ENCODE measurements at places on chromosomes 5 and 9.
A peak's percentile ranks its signal among the peaks of the same experiment; 100 is the strongest.

DNA sequence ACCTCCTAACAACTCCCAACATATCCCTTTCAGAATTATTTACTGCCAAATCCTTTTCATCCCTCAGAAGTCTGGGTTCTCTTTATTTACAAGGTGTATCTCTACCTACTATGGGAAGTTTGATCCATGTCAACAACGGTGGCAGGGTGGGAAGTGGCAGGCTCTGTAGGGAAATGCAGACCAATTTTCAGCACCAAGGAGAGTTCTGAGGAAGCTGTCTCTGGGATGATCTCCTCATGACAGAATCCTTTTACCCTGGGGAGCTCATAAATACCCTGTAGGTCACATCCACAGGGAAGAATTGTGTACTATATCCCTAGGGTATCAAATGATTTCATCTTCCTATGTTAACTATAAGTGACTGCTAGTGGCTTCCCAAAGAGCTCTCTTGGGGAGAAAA, 107.8 kb upstream of the NEK6 start:
- DNase-seq = peak; percentile 32

- DNase-seq = no peak
Measured at GRCh38 chr5:129899454-129899853, 4.8 kb upstream of the CHSY3 start.

- DNase-seq = no peak
Measured at GRCh38 chr5:156354571-156354970, 27.6 kb downstream of the SGCD start.

- no peak for DNase-seq
Measured at GRCh38 chr5:151347369-151347768, at the start of gene SLC36A2. Gene SLC36A2 (minus strand): TSS chr5:151347559. CDS start chr5:151347460, 99 bp downstream.

GRCh38 chr5:2140501-2141175, 257.9 kb upstream of the IRX4 start:
- no peak for DNase-seq
